OCI-LY7 (cell line): ENCODE measurements at places on chromosomes 5 and 9. TPM values are rescaled to one million over a fixed set of nuclear protein-coding genes. Genes with fewer than 3 reads are reported as not detected.

The INSL4 gene
- not detected in 2 replicates for total RNA-seq

The SHISAL2B gene
- total RNA-seq = not detected in 2 replicates

The SPATA31D4 gene
- not detected in 2 replicates for total RNA-seq

The TAS2R1 gene
- total RNA-seq = not detected in 2 replicates

The ACSL6 gene
- total RNA-seq = not detected in 2 replicates

The ADGRD2 gene
- total RNA-seq = not detected in 2 replicates

The NPR3 gene
- total RNA-seq = not detected in 2 replicates

The NR5A1 gene
- not detected in 2 replicates for total RNA-seq

DNA sequence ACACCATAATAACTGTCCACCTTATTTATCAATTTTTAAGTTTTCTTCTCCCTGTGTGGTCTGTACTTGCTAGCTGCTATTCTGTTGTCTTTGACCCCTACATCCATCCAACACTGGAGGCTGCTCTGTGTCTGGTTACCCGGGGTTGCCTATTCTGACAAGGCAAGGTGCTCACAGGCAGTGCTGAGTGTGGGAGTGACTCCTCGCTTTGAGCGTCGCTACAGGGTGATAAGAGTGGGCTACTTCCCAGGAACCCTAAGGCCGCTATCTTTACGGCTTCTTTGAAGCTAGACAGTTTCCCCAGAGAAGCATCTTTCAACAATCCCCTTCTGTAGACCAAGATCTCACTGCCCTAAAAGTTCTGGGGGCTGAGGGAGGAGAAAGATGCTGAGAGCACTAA lies 35.3 kb downstream of the NSUN2 start:
- DNase-seq = no peak

DNA sequence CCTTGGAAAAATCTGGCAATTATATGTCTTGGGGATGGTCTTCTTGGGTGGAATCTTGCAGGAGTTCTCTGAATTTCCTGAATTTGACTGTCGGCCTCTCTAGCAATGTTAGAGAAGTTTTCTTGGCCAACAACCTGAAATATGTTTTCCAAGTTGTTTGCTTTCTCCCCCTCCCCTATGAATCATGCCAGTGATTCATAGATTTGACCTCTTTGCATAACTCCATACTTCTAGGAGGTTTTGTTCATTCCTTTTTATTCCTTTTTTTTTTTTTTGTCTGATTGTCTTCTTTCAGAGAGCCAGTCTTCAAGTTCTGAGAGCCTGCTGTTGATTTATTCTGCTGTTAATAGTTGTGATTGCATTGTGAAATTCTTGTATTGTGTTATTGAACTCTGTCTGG lies 56.7 kb upstream of the SLC44A1 start:
- DNase-seq = no peak

DNA sequence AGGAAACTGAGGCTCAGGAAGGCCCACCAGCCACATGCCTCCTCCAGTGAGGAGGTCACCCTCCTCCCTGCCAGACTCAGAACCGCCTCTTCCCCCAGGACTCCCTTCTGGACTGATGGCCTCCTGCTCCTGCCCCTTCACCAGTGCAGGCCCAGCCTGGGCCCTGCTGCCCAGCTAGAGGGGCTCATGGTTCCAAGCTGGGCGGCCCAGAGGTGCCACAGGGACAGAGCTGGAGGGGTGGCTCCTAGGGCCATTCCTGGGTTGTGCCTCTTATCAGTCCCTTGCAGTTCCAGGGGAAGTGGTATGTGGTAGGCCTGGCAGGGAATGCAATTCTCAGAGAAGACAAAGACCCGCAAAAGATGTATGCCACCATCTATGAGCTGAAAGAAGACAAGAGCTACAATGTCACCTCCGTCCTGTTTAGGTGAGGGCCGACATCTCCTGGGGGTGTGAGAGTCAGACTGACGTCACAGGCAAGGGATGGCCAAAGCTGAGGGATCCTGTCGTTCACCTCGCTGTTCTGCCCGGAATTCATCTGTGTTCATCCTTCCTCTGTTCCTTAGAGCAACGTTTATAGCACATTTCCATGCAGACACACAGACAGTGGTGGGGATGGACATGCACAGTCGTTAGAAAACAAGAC lies 819 bp downstream of the LCN2 start:
- DNase-seq = no peak

- peak; percentile 94 for DNase-seq
These were observed 307.6 kb downstream of the CWC27 start for GRCh38 chr5:65076251-65076869.

DNA sequence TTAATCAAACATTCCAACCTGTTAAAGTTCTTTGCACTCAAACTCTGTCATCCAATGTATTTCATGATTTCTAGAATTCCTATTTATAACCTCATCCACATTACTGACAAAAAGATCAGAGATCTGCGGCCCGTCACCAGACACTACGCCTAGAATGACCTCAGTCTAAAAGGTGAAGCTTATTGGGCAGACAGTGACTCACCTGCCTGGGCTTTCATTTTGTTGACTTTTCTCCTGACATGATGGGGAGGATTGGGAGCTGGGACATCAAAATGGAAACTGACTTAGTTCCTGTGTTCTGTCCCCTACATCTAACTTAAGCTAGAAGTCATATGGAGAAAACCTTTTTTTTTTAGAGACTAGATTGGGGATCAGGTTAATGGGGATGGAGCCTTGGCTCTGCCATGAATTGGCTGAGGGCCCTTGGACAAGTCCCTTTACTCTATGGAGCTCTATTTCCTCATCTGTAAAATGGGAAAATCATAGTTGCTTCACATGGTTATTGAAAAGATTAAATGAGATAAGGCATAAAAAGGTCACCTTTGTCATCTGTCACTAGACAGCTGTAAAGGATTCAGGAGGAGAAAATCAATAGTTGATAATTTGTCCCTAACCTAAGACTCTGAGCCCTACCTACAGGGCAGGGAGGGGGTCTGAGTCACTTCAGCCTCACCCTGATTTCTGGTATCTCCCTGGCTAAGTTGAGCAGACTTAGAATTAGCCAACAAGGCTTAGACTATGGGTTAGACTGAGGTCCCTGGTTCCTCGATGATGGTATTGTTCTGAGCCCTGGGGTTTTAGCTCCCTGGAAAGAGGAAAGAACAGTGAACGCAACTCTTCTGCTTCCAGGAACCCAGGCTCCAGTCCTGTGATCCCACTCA lies 224.8 kb upstream of the TBC1D2 start:
- no peak for DNase-seq

DNA sequence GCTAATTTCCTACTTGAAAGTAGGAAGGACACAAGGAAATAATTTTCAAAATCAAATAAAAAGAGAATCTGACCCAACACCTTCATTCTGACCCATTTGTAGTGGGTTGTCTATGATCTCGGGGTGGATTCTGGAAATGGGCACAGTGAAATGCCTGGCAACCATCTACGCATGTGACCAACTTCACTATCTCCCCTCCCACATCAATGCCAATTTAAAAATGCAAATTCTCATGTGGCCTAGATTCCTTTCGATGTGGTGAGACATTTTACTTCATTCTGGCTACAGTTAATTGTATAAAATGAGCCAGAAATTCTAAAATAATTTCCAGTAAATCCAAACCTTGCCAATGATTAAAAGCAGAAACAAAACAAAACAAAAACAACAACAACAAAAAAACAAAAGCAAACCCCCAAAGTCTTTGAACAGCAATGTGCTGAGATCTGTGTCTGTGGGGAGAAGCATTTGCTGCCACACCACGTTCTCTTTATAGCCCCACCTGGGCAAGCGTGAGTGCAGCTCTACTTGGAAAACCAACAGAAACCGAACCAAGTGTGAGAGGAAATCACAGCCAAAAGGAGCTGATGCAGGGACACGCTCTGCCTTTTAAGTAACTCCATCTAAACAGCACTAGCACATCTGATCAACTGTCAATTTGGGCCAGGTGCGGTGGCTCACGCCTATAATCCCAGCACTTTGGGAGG lies 59.0 kb downstream of the USP20 start:
- DNase-seq = no peak

GRCh38 chr9:125151730-125152129 lies 8.4 kb upstream of the SCAI start:
- DNase-seq = no peak

DNA sequence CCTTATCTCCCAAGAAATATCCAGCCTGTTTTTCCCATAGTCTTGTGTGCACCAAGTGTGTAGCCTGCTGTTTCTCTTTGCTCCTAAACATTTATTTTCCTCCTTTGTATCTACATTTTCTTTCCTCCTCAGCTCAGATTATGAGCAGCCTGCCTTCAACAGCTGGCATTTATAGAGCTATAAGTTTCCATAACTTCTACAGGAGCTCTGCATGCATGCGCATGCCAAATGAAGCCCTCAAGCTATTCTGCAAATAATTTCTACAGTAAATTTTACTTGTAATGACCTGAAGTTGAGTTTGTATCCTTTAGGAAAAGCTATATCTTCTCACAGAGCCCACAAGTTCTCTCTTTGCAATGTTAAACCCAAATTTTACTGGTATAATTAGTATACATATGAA lies 699.5 kb downstream of the CETN3 start:
- DNase-seq = no peak

GRCh38 chr5:78845470-78845869 lies 139.6 kb downstream of the ARSB start:
- no peak for DNase-seq

DNA sequence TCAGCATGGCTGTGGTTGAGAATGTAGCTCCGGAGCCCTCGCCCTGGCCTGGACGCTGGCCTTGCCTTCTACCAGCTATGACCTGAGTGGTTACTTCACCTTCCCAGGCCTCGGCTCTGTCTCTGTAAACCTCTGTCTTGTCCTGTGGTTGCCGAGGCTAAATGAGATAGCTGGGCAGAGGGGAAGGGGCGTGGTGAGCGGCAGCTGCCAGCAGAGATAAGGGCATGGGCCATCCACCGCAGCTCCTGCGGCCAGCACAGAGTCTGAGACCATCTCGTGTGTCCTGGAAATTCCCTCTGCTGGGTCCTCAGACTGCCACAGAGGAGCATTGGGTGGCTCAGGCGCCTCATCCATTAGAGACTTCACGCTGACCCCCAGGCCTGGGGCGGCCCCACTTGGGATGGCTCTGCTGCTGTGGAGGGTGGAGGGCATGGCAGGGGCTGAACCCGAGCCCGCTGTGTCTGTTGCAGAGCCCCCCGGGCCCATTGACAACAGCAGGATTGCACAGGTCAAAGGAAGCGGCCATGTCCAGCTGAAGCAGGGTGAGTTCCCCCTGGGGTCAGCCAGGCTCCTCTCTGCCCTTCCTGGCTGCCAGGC lies 43.9 kb downstream of the USP20 start:
- DNase-seq = no peak

DNA sequence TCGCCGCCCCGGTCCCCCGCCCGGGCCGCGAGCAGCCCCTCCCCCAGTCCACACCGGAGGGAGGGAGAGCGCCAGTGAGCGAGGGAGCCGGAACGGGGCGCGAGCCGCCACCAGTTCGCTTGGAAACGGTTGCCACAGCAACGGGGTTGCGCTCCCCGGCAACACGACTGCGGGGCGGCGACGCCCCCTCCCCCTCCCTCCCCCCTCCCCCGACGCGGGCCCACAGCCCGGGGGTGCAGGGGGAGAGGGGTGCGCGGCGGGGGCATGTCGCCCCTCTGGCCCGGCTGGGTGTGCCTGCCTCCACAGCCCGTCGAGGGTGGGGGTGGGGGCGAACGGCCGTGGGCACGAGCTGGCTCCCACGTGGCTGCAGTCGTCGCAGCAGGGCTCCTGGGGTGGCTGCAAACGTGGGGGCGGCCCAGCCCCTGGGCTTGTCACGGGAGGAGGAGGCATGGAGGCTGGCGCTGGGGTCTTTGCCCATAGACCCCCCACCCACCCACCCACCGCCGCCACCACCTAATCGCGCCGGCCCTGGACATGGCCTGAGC lies 524 bp downstream of the PRR7 start:
- peak; percentile 65 for DNase-seq

GRCh38 chr5:1227667-1228066 lies 2.5 kb downstream of the SLC6A18 start:
- no peak for DNase-seq

DNA sequence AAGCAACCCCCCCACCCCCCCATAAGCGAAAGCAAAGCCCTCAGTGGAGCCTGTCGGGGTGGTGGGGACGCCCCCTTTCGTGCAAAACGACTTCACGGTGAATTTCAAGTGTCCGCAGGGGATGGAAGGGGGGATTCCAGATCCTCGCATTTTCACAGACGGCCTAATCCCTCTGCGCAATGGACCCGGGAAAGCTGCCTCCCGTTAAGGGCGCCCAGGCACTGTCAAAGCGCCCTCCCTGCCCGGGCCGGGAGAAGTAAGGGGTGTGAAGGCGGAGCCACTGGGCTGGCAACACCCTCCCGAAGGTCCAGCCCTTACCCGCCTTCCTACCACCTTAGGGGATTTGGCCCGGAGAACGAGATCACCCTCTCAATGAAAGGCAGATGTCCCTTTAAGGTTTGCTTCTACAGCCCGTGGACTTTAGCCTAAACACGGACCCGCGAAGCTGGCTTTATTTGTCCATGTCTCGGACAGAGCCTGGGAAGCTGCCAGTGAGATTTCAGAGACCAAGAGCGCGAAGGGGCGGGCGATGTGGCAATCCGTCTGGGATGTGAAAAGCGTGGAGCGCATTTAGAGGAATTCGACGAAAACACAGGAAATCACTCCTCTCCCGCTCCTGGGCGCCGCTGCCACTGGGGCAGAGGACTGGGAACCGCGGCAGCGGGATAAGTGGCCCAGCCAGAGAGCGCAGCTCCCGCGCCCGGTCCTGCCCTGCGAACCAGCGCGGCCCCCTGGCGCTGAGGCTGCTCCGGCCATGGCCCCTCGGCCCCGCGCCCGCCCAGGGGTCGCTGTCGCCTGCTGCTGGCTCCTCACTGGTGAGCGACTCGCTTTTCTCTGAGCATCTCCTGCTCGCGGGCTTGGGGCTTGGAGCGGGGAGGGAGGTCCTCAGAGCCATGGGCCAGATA lies at the start of the genes ITGA1 and PELO:
Gene ITGA1, plus strand, starts transcription at position 317 of the 905 bp plus-strand sequence. Its CDS starts 438 bp downstream, at position 755.
Gene PELO, plus strand, starts transcription at position 317 of the 905 bp plus-strand sequence. CDS start 12,479 bp downstream, outside the sequence.
- no peak for DNase-seq

DNA sequence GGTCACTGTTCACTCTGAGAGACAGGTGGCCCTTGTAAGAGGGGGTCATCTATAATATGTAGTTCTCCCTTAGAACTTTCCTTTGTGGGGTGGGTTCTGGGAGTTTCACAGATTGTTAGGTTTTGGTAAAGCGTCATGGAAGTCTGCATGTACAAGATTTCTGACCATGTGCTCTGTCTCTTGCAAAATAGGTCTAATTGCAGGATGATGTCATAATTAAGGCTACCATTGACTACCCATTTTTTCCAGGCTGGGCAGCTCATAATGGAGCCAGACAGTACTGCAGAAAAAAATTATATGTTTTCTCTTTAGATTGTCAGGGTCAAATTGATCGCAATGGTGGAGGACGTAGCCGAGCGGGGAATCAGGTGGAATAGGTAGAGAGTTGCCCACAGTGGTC lies 3.7 kb upstream of the GM2A start:
- DNase-seq = no peak

GRCh38 chr9:129028192-129028966 lies at the start of gene SH3GLB2:
TSS of gene SH3GLB2 (minus strand) at chr9:129028331. CDS start at chr9:129028154, 177 bp downstream.
- DNase-seq = peak; percentile 89

GRCh38 chr5:62268234-62268633 lies 37.8 kb upstream of the KIF2A start:
- DNase-seq = no peak
